ENCODE measurements at places on chromosomes 2 and 18.

DNA sequence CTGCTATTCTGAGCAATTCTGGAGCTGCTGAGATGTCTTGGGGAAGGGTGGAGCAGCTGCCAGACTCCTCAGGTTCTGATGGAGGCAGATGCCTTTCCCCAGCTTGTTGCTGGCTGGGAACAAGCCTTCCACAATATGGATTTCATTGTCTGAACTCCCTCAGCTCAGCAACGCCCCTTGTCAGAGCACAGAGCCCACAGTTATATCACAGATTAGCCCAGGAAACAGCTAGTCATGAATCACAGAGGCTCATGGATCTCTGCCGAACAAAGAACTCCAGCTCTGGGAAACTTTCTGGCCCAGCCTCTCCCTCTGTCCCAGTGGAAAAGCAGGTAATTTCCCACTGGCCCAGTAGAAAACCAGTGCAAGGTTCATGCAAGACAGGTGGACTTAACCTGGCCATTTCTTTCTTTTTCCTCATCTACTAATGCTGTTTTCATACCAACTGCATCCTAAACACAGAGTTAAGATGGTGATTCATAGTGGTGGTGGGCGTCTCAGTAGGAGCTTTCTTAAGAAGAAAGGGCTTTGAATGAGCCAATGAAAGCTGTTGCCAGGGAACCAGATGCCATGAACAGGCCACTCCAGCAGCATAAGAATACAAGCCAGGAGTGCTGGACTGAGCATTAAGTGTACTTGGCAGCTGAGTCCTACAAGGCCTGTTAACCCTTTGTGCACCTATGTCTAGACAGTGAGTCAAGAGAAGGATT is 8.7 kb upstream of the KIAA2012 start:
- no peak for DNase-seq

GRCh38 chr2:55985406-55985805 is 61.8 kb upstream of the EFEMP1 start:
- no peak for DNase-seq

- no peak for DNase-seq
Measured at GRCh38 chr2:69043736-69044400, 30.9 kb downstream of the ANTXR1 start.

DNA sequence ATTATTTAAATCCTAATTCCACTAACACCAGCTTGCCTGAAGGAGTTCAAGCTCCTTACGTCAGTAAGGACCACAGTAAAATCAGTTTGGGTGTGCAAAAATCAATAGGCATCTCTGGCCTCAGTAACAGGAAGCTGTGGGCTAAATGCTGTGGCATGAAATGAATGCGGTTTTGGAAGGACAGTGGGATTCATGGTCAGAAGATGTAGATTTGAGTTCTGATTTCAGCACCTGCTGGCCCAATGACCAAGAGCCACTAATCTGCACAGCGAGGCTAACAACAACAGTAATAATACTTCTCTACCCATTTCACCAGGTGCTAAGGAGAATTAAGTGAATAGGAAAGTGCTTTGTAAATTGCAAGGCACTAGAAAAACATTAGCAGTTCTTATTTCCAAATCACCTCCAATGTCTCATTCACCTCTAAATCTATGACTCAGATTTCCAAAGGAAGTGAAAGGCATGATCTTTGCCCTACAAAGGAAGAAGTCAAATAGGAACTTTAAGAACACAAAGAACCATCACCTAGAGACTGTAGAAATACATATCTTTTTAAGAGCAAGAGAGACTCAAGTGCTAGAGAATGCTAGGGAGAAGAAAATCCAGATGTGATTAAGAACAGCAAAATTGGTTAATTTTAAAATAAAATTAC is 172.6 kb downstream of the ANKRD44 start:
- no peak for DNase-seq

DNA sequence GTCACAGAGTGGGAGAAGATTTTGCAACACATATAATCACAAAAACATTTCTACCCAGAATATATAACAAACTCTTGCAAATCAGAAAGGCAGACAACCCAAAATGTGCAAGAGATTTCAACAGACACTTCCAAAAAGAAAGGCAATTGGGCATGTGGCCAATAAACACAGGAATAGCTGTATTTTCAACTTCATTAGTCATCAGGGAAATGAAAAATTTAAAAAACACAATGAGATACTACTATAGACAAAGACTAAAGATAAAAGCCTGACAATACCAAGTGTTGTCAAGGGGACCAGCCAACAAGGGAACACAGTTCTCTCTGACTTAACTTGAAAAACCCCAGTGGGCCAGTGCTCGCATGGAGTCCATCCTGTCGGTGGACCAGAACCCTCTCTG is 40.5 kb downstream of the MTHFD2 start:
- DNase-seq = no peak

DNA sequence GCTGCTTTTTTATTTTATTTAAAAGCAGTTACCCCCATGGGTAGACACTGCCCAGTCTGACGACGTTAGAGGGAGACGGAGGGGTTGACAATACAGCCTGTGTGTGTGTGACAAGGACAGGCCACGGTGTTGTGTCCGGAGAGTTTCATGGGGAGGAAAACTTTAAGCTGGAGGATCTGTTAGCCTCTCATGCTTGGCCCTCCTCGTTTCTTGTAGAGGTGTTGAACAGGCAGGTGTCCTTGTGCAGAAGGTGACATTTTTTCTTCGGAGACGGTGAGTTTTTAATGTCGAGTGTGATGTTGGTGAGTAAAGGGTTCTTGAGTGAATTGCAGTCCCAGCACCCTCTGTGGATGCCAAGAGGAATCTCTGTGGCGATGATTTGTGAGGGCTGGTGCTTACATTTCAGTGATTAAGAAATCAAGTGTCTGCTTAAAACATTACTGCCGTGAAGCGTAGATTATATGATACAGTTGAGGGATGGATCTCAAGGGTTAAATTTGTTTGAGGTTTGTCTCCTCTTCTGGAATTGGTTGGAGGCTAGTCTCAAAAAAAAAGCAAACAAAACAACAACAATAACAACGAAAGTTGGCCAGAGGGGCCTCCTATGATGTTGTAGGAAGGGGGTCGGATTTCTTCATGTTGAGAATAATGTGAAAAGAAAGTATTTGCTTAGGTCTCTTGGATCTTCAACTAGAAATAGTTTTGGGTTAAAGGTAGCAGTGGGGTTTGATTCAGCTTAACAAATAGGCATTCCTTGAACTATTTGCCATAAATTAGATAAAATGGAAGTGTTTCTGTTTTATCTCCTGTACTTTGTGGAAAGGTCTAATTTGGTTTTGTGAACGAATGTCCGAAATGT is 1.6 kb downstream of the NCOA1 start:
- no peak for DNase-seq

GRCh38 chr2:71907503-71907902 is 240.2 kb downstream of the CYP26B1 start:
- no peak for DNase-seq

DNA sequence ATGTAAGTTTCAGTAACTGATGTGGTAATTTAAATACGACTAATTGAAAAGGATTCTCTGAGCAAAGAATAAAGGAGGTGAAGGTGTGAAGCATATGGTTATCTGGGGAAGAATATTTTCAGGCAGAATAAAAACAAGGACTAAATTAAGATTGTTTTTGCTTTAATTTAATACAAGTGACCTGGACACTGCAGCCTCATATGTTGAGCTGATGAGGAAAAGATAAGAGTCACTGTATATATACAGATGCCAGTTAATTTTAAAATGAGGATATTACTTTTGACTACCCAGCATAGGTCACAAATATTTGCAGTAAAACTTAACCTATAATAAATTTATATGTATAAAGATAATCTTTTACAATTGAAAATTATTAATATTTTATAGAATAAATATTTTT is 47.8 kb upstream of the LRP1B start:
- DNase-seq = no peak

- DNase-seq = no peak
Measured at GRCh38 chr2:26016012-26016705, 17.7 kb upstream of the RAB10 start.

- no peak for DNase-seq
Measured at GRCh38 chr18:21739604-21740537, 721 bp upstream of the MIB1 start.

DNA sequence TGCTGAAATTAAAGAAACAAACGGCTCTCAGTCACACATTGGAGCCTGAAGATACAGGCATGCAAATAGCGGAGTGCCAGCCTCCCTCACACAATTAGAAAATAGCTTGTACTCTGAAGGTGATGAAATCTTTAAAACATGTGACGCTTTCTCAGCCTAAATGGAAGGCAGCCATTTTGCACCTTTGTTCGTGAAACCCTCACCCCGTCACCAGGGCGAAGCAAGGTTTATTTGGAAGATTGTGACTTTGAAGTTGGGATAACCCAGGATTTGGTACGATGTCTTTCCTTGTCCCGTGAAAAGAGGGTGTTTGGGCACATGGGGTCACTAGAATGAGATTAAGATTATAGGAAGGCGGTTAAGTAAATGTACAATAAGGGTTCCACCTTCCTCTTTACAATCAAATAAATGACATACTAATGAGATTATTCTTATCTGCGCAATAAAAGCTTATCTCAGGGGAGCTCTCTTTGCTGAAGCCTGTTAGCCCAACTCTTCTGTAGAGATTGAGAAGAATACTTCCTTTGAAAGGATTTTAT is 4.2 kb downstream of the SH3BP4 start:
- no peak for DNase-seq

DNA sequence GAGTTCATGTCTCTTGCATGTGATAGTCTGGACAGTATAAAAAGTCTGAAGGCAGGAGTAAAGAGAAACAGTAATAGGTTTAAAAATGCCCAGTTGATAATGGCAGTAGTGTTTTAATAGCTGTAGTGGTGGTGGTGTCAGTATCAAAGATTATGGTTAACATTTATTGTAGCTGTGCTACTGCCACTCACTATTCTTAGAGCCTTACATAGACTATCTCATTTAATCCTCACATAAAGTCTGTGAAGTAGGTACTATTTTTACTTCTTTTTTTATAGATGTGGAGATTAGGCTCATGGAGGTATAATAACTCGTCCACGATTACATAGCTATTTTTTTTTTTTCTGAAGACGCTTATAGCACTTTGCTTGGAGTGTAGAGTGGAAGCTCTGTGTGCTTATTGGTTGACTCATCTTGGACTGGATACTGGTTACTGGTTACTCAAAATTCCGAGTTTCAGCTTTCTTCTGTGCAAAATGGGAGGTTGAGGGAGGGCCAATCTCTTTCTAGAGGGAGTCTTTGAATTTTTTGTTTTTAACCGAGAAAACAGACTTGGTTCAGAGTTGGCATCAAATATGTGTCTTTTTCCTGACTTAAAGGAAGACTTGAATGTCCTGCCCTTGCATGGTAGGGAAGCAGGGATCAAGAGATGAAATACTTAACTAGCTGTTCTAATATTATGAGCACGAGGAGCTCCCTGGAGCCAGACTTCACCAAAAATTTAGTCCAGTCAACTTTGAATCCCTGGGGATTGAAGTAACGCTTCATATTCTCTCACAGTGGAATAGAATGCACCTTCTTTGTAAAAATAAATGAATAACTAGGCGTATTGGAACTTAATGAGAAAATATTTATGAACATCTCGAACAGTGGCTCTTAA is 27.1 kb downstream of the CERS6 start:
- DNase-seq = no peak

- DNase-seq = no peak
Measured at GRCh38 chr2:95388856-95389244, 13.7 kb upstream of the FAHD2A start.

DNA sequence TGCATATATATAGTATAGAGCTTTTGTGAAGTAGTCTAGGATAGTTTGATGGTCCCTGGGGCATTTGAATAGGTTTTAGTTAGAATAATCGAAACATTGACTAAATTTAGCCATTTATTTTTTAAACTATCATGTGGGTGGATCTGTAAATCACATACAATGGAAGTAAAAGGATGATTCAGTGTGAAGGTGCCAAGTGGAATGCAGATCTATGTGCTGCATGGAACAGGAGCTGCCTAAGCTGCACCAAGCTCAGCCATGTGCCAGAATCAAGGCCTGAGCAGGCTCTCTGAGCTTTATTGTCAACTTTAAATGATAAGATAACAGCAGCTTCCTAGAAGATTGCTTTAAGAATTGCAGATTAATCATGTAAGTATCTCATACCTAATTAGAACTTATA is 1996.2 kb upstream of the PIK3C3 start:
- DNase-seq = no peak

DNA sequence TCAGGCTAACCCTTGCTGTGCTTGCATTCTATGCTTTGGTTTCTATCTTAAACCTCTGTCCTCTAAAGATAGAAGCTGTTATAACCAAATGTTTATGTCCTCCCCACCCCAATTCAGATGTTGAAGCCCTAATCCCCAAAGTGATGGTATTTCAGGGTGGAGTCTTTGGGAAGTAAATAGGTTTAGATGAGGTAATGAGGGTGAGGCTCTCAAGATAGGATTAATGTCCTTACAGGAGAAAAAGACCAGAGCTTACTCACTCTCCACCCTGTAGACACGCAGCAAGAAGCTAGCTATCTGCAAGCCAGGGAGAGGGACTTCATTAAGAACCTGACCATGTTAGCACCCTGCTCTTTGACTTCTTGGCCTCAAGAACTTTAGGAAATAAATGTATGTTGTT is 362.5 kb downstream of the ERBB4 start:
- no peak for DNase-seq

DNA sequence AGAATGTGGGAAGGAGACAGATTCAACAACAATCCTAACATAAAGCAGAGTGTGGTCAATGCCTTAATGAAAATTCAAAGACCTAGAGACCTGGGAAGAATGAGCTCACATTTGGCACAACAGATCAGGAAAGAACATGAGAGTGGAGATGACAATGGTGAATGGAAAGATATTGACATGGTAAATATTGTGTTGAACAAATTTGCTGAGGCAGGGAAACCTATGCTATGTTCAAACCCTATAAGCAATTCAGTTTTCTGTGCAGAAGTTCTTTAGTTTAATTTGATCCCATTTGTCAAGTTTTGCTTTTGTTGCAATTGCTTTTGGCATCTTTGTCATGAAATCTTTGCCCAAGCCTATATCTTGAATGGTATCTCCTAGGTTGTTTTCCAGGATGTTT is 199.4 kb upstream of the LRRTM4 start:
- DNase-seq = no peak

DNA sequence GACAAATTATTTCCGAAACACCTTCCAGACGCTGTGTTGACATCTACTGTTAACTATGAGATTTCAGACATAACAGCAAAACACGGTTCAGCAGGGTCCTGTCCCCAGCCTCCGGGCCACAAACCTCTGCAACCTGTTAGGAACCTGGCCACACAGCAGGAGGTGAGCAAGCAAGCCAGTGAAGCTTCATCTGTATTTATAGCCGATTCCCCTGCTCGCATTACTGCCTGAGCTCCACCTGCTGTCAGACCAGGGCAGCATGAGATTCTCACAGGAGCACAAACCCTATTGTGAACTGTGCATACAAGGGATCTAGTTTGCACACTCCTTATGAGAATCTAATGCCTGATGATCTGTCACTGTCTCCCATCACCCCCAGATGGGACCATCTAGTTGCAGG is 31.1 kb downstream of the NDUFA10 start:
- no peak for DNase-seq

GRCh38 chr2:74959106-74959751 is 786 bp downstream of the POLE4 start:
- no peak for DNase-seq

DNA sequence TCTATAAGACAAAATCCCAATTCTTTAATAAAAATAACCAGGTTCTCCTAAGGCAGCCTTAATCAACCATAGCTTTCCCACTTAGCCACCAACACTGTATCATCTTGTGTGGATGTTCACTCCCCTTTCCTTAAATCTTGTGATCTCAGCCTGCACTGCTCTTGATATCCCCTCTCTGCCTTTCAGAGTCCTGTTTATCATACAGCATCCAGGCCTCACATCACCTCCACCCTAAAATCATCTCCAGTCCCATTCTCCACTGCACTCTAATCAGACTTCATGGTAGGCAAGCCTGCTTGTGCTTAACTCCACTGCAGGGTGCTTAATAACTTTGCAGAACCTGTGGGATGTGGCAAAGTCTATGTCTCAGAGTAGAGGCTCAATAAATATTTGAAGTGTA is 18.8 kb downstream of the ARHGAP15 start:
- no peak for DNase-seq
